ENCODE measurements at places on chromosomes 2 and 18.

GRCh38 chr2:98835831-98836385 is 100.1 kb downstream of the CRACDL start:
- no peak for DNase-seq

DNA sequence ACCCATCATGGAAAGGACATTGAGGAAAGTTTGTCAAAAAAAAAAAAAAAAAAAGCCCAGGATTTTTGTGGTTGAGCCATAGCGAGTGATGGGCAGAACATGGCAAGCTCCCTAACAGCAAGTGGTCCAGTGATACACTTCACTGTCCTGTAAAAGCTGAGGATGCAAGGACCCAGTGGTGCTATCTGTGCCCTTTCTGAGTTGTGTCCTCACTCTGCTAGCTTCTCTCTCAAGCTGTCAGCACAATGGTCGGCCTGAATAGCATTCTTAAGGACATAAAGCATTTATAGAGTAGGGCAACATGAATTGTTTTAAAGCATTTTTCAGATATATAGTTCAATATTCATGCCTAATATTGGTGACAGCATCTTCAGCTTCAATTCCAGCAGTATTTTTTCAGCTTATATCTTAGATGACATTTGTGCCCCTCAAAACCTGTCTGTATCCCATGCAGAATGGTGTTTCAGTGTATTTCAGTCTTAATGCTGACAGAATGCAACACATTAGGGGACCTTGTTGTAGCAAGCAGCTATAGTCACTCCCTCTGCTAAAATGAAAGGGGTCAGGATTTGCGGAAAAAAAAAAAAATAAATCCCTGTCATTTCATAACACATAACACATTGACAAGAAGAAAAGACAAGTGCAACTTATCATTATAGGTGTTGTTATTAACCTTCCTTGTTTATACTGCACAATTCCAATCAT is 496.7 kb downstream of the THSD7B start:
- DNase-seq, result no peak

DNA sequence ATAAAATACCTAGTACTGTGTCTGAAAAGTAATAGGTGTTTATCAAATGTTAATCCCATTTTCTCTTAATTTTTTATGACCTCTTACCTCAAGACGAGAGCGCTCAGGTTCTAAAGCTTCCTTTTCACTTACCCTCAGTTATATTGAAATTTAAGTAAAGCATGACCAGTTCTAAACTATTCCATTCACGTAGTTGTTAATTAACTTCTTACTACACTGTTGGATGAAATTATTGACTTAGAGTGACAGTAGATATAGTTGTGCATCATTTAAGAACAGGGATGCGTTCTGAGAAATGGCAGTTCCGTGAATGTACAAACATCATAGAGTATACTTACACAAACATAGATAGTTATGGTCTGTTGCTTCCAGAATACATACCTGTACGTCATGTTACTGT is 20.1 kb upstream of the HTR2B start:
- no peak for DNase-seq

GRCh38 chr2:49686291-49686690 is 532.0 kb upstream of the FSHR start:
- no peak for DNase-seq

GRCh38 chr2:38509314-38509946 is 93.3 kb downstream of the HNRNPLL start:
- DNase-seq, result peak; percentile 82

Data from IMR-90 (cell line).